ENCODE measurements at places on chromosomes 11 and 22. TPM values are rescaled to one million over a fixed set of nuclear protein-coding genes. Genes with fewer than 3 reads are reported as not detected.

- no peak for DNase-seq
Measured at GRCh38 chr22:49961005-49961600, 531 bp downstream of the PIM3 start.

GRCh38 chr22:41429232-41429950 is 17.2 kb downstream of the TOB2 start:
- DNase-seq, result no peak

DNA sequence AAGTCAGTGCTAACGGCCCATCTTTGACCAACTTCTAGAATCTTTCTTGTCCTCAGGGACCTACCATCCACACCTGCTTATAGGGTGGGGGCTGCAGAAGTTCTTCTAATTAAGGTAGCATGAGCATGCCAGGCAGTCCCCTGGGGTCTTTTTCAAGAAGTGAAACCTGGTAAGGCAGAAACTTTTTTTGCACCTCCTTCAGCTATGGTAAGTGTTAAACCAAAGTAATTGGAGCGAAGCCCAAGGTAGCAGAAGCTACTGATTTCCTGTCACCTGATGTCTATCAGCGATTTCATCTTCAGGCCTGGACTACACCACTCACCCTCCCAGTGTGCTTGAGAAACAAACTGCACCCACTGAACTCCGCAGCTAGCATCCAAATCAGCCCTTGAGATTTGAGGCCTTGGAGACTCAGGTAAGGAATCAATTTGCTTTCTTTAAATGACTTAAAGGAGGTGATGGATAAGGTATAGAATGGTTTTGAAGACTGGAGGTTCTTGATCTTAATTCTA is at the start of gene MS4A1:
MS4A1 (plus strand) TSS at position 317 of the 512 bp plus-strand sequence. CDS start 6,528 bp downstream, outside the sequence.
- DNase-seq, result no peak

- DNase-seq, result no peak
Measured at GRCh38 chr11:129368889-129369672, 6.6 kb upstream of the BARX2 start.

NRIP3 gene
- 1.5 TPM for polyA plus RNA-seq

GRCh38 chr11:7941146-7941545 is 362 bp downstream of the OR10A3 start:
- DNase-seq, result no peak

DNA sequence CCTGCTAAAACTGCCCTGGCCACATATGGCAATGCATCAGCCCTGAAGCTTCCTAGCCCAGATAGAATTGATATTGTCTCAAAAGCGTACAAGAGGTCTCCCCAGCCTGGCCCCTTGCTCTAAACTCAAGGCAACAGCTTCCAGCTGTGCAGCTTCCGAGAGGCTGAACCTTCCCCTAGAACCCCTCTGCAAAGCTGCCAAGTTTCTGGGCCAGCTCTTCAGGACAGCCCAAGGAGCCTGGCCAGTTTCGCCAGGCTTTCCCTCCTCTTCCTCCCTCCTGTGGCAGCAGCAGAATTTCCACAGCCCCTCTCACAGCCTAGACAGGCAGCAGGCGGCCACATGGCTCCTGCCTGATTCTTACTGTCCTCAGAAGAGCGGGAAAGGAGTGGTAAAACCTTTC is 34.5 kb downstream of the NUMA1 start:
- peak; percentile 73 for DNase-seq

CHRM1 gene
- 0.58 TPM for polyA plus RNA-seq

MOGAT2 gene
- polyA plus RNA-seq, result not detected

Data from muscle of leg (tissue), 16 donors.